ENCODE measurements at places on chromosomes 3 and 15.

GRCh38 chr3:24608701-24609390 is 114.2 kb upstream of the THRB start:
- DNase-seq = no peak

- no peak for DNase-seq
Observed at GRCh38 chr3:106552351-106553043, 683.7 kb upstream of the CBLB start.

- DNase-seq = no peak
Observed at GRCh38 chr3:156902916-156903315, 76.8 kb downstream of the LEKR1 start.

- DNase-seq = no peak
Observed at GRCh38 chr3:190094160-190094718, 26.5 kb downstream of the P3H2 start.

Measured in stimulated activated CD8-positive, alpha-beta memory T cell treated with anti-CD3 and anti-CD28 coated beads, Interleukin-15, amount 100 ng/mL, for 24 hours (primary cell).